Muscle of arm (tissue), 14 donors: ENCODE measurements at places on chromosomes 3 and 15. TPM values are rescaled to one million over a fixed set of nuclear protein-coding genes. Genes with fewer than 3 reads are reported as not detected.

TIGIT gene
- polyA plus RNA-seq: not detected

DUOX1 gene
- polyA plus RNA-seq: 3.3 TPM

UROC1 gene
- polyA plus RNA-seq: not detected

LAMB2 gene
- 282 TPM for polyA plus RNA-seq

GRCh38 chr3:119669906-119670570 lies 7.2 kb downstream of the COX17 start:
- no peak for DNase-seq

DNA sequence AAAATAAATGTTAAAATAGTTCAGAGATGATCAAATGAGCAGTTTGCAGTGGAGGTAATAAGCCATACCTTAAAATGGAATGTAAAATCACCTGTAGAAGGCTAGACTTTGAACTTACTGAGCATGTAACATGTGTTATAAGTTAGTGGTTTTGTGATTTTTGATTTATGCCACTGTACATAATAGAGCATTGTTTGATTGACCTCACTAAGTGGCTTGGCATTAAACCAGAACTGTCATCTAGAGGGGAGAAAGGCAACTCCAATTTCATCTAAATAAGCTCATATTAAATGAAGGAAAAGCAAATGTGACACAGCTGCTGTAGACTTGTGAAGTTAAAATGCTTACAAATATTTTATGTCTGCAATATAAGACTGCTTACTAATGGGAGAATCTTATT lies 387.9 kb downstream of the ZIC1 start:
- no peak for DNase-seq

GRCh38 chr15:69340243-69340900 lies 41.7 kb downstream of the PAQR5 start:
- no peak for DNase-seq

- no peak for DNase-seq
Measured at GRCh38 chr15:31483986-31484951, 157.6 kb downstream of the KLF13 start.

DNA sequence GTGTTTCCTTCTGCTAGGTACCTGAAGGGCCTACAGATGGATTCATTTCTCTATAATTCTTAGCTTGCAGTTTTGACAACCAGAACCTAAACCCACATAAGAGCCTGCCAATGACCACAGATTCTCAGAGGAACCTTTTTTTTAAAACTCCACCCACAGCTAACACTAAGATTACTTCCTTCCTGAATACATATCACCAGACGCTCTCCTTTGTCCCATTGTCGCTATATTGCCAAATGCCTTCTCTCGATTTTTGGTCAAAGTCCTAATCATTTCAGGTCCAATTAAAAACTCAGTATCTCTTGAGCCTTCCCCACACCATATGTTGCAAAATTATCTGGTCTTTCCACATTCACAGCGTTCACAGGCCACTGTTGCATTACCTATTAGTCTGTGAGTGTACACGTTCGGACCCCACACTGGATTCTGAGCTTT lies 12.4 kb downstream of the ZNF710 start:
- no peak for DNase-seq

DNA sequence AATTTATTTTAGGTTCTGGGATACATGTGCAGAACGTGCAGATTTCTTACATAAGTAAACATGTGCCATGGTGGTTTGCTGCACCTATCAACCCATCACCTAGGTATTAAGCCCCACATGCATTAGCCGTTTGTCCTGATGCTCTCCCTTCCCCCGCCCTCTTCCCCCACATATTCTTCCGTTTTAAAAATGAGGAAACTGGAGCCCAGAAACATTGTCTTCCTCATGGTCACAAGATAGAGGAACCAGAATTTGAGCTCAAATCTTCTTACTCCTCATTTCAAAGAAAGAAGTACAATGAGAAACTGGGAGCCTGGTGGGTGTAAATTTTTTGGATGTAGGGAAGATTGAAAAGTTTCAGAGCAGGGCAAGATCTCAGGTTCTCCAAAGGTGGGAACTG lies 56.1 kb upstream of the USP3 start:
- no peak for DNase-seq
